ENCODE measurements at places on chromosomes 4 and X.

DNA sequence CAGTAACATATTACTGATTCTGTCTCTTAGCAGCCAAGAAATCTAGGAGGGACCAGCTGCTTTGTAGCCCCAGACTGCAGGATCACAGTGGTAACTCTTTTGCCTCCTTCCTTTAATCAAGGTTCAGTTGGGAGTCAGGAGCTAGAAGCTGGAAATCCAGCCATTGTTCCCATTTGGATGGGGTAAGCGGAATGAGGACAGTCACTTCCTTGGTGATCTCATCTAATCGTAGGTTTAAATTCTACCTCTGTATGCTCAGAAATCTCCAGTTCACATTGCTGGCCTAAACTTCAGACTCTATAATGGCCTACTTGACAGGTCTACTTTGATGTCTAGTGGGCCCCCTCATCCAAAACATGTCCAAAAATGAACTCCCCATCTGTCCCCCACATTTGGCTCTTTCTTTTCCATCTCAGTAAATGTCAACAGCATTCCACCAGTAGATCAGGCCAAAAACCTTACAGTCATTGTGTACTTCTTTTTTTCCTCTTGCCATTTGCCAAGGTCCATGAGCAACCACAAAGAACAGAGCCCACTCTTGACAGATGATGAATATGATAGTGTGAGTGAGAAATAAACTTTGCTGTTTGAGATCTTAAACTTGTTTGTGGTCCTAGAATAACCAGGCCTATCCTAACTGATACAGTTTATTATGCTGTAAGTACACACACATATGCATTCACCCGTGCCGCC, 40.1 kb downstream of the WWC2 start:
- DNase-seq = no peak

DNA sequence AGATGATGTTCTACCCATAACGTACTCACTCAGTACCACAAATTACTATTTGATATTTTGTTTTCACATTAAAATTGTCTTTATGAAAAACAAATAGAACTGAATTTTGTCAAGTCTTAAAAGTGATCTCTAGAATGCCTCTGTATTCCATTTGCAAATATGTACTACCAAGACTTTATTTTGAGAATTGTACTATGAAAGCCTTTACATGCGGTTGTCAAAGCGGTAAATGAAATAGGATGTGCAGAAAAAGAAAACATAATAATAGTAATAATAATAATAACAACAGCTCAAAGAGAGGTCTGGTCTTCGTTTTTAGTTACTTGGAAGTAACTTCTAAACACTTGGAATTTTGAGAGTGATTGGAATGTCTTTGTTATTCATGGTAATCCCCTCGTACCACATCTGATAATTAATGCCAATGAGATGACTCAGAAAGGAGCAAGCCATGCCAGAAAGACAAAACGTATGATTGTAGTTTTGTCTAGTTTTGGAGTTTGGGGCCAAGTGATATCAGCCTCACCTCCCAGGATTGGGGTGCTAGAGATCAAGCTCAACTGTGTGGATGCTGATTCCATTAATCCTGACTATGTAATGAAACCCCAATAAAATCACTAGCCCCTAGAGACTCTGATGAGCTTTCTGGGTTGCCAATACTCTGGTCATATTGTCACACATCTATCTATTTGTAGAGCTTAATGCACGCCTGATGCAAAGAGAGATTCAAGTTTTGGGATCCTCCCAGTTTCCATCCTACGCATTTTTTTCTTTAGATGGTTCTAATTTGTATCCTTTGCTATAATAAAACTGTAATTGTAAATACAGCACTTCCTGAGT, 20.2 kb upstream of the CTSO start:
- DNase-seq = no peak

GRCh38 chr4:182113779-182114178, 129.4 kb upstream of the TENM3 start:
- DNase-seq = no peak

GRCh38 chrX:79452881-79453280, 85.7 kb upstream of the ITM2A start:
- DNase-seq = no peak

GRCh38 chr4:145820407-145820806, 118.2 kb downstream of the ZNF827 start:
- no peak for DNase-seq

- no peak for DNase-seq
Observed at GRCh38 chr4:34824515-34824914, 1419.8 kb downstream of the ARAP2 start.

- no peak for DNase-seq
Observed at GRCh38 chrX:71214604-71215337, 8.3 kb upstream of the GJB1 start.

DNA sequence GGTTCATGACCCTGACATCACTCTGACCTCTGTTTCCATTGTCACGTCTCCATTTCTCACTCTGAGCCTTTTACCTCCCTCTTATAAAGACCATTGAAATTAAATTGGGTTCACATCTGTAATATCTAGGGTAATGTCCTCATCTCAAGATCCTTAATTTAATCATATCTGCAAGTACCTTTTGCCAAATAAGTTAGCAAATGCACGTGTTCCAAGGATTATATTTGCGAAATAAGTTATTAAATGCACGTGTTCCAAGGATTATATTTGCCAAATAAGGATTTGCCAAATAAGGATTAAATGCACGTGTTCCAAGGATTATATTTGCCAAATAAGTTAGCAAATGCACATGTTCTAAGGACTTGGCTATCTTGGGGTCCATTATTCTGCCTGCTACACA, 938.0 kb downstream of the NLGN4X start:
- no peak for DNase-seq

GRCh38 chr4:3066836-3067400, 7.4 kb downstream of the HTT-AS start:
- no peak for DNase-seq

DNA sequence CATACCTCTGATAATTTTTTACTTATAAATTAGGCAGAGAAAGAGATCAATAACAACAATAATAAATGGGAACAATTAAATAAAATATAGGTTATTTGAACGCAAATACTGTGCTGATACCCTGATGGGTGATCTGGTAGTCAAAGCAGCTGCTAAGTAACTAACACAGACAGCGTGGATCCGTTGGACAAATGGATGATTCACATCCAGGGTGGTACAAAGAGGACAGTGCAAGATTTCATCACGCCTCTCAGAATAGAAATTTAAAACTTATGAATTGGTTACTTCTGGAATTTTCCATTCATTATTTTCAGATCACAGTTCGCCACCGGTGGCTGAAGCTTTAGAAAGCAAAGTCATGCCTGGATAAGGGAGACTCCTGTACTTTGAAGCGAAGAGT, 1066.0 kb upstream of the ADGRL3 start:
- DNase-seq = no peak

DNA sequence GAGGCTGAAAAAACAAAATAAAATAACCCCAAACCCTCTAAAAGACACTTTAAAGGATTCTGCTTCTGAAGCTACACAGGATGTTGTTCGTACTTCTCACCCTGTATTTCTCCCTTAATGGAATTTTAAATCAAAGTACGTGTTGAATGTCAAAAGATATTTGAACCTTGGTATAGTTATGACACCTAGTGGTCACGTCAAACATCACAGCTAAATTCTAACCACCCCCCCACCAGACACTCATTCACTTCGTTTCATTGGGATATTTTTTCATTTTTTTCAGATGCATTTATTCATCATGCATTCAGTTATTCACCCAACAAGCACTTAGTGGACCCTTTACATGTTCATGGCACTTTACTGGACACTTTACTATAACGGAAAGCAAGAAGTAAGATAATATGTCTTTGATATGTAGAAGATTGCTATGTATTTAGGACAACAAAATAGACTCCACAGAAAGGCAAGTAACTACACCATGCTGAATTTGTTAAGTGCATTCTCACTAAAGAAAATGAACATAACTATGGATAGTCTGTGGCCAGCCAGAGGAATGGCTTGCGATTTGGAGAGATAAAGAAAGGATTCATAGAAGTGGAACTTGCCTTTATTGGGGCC, 62.5 kb upstream of the GPR174 start:
- peak; percentile 37 for DNase-seq

DNA sequence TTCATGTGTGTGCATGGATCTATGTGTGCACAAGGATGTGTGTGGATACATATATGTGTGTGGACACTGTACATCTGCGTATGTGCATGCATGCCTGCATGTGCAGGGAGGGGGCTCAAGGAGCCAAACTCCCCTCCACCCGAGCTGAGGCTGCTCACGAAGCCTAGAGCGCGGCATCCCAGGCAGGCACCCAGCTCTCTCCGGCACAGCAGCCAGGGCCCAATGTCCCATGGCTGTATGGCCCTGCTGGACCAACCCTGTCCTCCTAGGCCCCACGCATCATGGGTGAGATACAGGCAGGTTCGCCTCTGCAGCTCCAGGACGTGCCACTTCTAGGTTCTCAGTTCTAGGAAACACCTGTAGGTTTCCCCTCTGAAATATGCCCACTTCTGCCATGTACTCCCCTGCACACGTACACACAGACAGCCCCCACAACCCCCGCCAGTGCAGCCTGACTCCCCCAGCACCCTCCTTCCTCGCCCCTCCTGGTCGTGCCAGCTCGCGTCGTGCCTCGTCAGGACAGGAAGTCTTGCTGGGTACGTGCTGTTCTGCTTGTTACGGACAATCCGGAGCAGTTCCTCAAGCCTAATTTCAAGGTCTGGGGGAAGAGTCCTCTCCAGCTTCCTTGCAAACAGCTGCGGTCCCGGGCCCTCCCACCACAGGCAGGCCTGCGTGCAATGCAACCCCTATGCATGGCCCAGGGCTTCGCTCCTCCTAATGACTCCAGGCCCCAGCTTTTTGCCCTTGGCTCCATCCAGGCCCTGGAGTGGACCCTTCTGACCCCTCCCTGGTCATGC, 3.2 kb upstream of the ADRA2C start:
- DNase-seq = no peak

GRCh38 chrX:21698272-21698671, 40.1 kb upstream of the KLHL34 start:
- no peak for DNase-seq

DNA sequence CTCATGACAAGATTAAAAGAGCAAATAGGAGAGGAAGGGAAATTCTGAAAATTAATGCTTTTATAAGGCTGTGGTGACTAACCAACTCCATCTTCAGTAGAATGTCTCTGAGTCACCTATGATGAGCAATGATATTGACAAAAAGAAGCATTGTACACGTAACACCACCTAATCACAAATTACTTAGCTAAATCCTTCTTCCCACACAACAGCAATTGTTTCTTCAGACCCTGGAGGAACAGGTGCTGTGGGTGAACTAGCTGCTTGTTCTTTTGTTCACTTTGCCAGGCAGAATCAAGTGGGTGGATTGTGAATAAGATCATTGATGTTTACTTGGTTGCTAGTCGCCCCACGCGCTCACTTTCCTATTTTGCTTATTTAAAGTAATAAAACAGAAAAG, 315.5 kb downstream of the CAMK2D start:
- DNase-seq = peak; percentile 22

- no peak for DNase-seq
Observed at GRCh38 chr4:66556651-66557278, 886.5 kb upstream of the EPHA5 start.

- no peak for DNase-seq
Observed at GRCh38 chr4:138405466-138405891, 163.3 kb upstream of the SLC7A11 start.

Data from stimulated activated CD4-positive, alpha-beta T cell treated with anti-CD3 and anti-CD28 coated beads, Interleukin-1b, Interleukin-23, amount 100 ng/mL, for 4 hours (primary cell).